ENCODE measurements at places on chromosomes 3 and 15.

DNA sequence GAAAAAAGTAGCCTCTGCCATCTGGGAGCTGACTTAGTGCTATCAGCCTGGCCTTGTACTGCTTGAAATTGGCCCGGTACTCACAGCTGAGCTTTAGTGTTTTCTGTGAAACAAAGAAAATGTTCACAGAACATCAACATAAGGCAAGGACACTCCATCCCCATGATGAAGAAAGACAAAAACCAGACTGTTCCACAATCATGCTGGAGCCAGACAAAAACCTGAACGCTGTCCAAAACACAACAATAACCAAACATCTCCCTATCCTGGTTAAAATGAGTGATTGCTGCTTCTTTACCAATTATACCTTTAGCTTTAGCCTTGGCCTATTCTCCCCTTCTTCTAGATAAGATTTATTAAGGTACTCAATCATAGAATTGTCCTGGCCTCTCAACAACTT is 153.9 kb downstream of the CPNE4 start:
- DNase-seq: no peak

- no peak for DNase-seq
These were observed 10.5 kb upstream of the PLA2G4E start for GRCh38 chr15:42031198-42031915.

GRCh38 chr15:79088426-79089205 is 2.0 kb downstream of the RASGRF1 start:
- DNase-seq: no peak

GRCh38 chr3:100811779-100812507 is 102.6 kb downstream of the TFG start:
- no peak for DNase-seq

DNA sequence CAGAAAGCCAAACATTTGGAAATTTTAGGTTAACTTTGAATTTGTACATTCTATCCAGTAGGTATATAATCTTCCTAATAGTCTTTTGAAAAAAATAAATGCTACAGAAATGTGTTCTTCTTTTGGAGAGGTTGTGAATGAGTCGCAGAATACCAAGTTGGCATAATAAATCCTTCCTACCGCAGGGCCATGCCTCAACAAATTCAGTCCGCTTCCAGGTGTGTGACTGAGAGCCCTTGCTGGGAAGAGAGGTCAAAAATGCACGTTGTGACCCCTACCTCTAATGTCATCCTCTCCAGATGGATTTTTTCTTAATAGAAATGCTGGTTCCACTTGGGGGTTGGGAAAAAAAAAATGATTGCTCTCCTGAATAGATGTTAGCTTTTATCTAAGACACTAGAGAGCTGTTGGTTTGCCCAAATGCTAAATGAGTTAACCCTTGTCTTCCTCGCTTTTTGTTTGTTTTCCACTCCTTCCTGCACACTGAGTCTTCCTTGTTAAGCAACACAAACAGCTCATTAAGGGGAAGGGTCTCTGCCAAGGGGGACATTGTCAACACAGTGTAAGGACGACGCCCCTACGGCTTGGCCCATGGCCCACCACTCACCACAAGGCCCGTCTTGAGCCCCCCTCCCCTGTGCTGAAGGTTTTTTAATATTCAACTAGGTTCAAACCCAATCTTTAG is 33.9 kb downstream of the RLBP1 start:
- DNase-seq: no peak

- DNase-seq: no peak
These were observed 26.1 kb downstream of the TFRC start for GRCh38 chr3:196055683-196056270.
